HFFc6 (cell line): ENCODE measurements at places on chromosomes 11 and 22. TPM values are rescaled to one million over a fixed set of nuclear protein-coding genes. Genes with fewer than 3 reads are reported as not detected.

The BARX2 gene
- not detected in 3 replicates for total RNA-seq

The ELMOD1 gene
- 0.20 and 0.21 TPM in 2 replicates for total RNA-seq

The NRXN2 gene
- 0.10 to 1.1 TPM (median 0.48 TPM) in 3 replicates for total RNA-seq

- DNase-seq: no peak
Measured at GRCh38 chr11:102239911-102240310, 77.4 kb upstream of the BIRC3 start.

DNA sequence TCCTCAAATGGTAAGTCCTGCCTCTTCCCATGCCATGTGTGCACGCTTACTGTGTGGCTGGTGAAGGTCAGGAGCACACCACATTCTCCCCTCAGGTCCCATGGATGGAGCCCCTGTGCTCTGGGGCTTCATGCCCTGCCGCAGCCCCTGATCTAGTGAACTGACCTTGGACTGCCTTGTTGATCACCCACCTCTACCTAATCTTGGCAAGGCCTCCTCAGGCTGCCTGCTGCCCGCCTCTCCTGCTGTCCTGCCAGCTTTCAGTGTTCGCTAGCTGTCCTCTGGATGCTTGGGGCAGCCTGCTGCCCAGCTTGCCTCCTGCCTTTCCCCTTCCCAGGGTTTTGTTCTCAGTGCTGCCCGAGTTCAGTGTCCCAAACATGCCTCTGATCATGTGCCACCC lies 38.1 kb downstream of the CABIN1 start:
- no peak for DNase-seq

DNA sequence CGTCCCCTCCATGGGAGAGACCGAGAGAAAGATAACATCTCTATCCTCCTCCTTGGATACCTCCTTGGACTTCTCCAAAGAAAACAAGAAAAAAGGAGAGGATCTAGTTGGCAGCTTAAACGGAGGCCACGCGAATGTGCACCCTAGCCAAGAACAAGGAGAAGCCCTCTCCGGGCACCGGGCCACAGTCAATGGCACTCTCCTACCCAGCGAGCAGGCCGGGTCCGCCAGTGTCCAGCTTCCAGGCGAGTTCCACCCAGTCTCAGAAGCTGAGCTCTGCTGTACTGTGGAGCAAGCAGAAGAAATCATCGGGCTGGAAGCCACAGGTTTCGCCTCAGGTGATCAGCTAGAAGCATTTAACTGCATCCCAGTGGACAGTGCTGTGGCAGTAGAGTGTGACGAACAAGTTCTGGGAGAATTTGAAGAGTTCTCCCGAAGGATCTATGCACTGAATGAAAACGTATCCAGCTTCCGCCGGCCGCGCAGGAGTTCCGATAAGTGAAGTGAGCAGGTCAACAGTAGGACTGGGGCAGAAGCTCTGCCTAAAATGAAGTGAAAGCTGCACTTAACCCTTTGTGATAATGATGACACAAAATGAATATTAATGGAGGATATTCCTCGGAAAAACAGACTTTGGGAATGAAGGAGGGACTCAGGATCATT lies 65.3 kb downstream of the WNT11 start:
- no peak for DNase-seq

DNA sequence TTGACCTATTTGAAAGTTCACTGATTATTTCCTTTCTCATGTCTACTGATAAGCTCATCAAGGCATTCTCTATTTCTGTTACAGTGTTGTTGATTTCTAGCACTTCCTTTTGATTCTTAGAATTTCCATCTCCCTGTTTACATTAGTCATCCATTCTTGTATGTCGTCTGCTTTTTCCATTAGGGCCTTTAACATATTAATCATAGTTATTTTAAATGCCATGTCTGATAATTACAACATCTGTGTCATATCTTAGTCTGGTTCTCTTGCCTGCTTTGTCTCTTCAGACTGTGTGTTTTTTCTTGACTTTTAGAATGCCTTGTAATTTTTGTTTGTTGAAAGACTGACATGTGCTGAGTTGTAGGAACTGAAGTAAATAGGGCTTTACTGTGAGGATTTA lies 602.1 kb downstream of the SOX6 start:
- DNase-seq: no peak

- DNase-seq: no peak
Measured at GRCh38 chr11:3133261-3134217, 31.6 kb downstream of the OSBPL5 start.

DNA sequence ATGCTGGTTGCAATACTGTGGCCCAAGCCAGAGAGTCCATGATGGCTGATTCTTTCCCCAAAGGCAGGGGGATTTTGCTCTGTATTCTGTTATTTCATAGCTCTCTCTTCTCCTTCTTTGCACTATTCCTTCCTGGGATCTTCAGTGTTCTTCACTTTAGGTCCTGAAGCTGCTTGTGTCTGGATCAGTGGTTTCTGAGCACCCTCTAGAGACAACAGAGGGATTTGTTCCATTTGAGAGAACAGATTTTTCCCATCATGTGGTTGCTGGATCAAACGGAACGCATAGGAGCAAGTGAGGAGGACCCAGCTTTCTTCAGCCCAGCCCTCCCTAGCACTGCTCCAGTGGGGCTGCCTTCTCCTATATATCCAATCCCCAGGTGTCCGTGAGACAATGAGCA lies 68.7 kb upstream of the SYN3 start:
- no peak for DNase-seq

DNA sequence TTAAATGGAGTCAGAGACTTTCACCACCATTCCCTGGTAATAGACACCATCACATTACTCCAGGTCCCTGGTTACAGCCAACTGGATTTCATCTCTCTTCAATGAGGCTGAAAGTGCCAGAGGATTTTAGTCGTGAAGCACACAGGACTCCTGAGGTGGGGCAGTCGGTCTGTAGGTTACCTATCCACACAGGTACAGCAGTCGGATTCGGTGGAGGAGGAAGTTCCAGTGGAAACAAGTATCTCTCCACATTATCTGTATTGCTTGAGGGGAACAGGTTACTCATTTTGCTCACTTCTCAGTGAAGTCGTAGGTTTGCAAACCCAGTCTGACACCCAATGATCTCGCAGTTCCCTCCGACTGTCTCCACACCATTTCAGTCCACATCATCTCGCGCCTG lies 82.3 kb upstream of the TMEM45B start:
- no peak for DNase-seq
